ENCODE measurements at places on chromosomes 16 and 17.

GRCh38 chr17:62949036-62949435, 17.0 kb upstream of the TANC2 start:
- DNase-seq = no peak

- DNase-seq = no peak
These were observed 68.6 kb downstream of the CCT6B start for GRCh38 chr17:34892461-34893249.

- peak; percentile 96 for DNase-seq
These were observed 28.5 kb downstream of the ARHGAP17 start for GRCh38 chr16:24986512-24987303.

GRCh38 chr16:60367739-60368138, 1633.6 kb upstream of the GOT2 start:
- no peak for DNase-seq

- no peak for DNase-seq
These were observed 18.7 kb downstream of the HLF start for GRCh38 chr17:55283256-55283965.

GRCh38 chr17:16925461-16926060, 46.4 kb downstream of the TNFRSF13B start:
- DNase-seq = no peak

GRCh38 chr17:60087882-60088669, 9.4 kb upstream of the HEATR6 start:
- peak; percentile 76 for DNase-seq

DNA sequence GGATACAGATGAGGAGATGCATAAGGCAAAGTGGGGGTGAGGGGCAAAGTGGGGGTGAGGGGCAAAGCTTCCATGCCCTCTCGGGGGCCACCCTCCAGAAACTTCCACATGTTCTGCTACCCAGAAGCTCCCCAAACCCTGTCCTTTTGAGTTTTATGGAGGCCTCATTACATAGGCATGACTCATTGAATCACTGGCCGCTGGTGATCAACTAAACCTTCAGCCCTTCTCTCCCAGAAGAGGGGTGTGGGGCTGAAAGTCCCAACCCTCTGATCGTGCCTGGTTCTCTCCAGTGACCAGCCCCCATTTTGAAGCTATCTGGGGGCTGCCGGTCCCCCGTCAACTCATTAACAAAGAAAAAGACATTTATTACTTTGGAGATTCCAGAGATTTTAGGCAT, 27.5 kb downstream of the ITGAE start:
- DNase-seq = peak; percentile 20

GRCh38 chr16:64147941-64148340, 973.9 kb downstream of the CDH11 start:
- no peak for DNase-seq

GRCh38 chr17:48240122-48240521, 132.6 kb downstream of the SNX11 start:
- DNase-seq = peak; percentile 18

DNA sequence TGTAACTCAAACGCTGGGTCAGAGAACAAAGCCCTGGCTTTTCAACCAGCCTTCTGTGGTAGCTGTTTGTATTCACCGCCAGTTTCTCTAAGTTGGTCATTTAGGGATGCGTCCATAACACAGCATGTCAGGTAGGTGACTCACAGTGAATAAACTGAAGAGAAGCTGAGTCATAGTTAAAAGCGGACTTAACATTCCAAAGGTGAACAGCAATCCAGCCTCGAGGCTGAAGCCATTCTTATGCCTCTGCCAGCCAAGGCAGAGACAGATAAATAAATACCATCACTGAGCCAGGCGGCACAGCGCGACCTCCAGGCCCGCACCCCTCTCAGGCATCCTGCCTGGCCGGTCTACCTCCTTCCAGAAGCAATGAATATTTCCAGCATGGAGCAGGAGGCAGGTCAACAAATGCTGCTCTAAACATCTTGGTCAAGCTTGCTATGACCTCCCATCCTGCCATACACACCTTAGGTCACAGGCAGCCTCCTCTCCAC, 12.4 kb upstream of the CACNG4 start:
- peak; percentile 87 for DNase-seq

GRCh38 chr17:68599552-68600066, 1.6 kb downstream of the FAM20A start:
- DNase-seq = no peak

- DNase-seq = no peak
These were observed 2.4 kb downstream of the WSCD1 start for GRCh38 chr17:6072611-6073010.

GRCh38 chr16:27417047-27417671, 15.2 kb downstream of the IL21R start:
- no peak for DNase-seq

GRCh38 chr17:40322358-40323315, 13.7 kb downstream of the RARA start:
- peak; percentile 93 for DNase-seq

DNA sequence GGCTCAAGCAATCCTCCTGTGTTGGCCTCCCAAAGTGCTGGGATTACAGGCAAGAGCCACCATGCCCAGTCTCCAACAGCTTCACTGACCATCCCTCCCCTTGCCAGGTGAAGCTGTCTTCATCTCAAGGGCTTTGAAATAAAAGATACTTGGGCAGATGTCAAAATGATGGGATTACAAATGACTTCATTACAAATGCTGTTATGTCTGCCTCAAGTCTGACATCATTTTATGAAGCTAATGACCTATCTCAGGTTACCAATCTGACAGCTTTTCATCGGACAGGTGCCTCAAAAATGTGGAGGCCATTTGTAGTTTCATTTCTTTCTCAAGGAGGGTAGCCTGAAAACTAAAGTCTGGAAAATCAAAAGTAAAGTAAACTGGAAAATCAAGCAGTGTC, 323.7 kb upstream of the TBX2 start:
- no peak for DNase-seq

DNA sequence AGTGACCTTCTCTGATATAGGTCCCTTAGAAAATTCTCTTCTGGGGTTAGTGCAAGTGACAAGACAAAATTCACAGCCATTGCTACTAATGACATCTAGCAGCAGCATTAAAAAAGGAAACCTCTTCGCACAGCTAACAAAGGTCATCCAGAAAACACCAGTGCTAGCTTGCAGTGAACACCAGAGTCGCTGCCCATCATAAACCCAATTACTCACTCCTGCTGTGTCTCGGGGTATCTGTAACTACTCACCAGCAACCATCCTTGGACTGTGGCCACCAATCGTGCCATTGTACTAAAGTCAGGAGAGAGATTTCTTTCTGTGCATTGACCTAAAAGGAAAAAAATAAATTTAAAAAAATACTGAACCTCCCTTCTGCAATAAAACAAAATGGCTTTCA, 1494.7 kb upstream of the CDH8 start:
- no peak for DNase-seq

GRCh38 chr17:33766721-33767120, 473.6 kb upstream of the ASIC2 start:
- no peak for DNase-seq

- peak; percentile 20 for DNase-seq
These were observed 3.1 kb upstream of the TEX19 start for GRCh38 chr17:82355770-82356427.

GRCh38 chr16:1548233-1548632, 14.8 kb downstream of the TMEM204 start:
- peak; percentile 41 for DNase-seq

DNA sequence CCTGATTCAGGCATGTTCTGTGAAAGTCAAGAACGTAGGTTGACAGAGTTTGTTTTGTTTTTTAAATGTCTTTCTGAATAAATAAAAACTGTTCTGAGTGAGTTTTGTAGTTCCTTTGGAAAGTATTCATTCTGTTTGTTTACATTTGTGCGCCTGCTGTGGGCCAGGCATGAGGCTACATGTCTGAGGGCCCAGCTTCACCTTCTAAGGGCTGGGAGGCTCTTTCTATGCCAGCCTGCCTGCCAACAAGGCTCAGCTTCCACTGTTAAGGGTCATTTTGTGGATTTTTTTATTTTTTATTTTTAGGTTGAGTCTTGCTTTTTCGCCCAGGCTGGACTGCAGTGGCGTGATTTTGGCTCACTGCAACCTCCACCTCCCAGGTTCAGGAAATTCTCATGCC, 6.1 kb downstream of the WWOX start:
- DNase-seq = no peak

- DNase-seq = no peak
These were observed 64.0 kb upstream of the FOXF1 start for GRCh38 chr16:86446279-86446678.

- no peak for DNase-seq
These were observed 43.5 kb downstream of the PKD1 start for GRCh38 chr16:2092256-2092620.

DNA sequence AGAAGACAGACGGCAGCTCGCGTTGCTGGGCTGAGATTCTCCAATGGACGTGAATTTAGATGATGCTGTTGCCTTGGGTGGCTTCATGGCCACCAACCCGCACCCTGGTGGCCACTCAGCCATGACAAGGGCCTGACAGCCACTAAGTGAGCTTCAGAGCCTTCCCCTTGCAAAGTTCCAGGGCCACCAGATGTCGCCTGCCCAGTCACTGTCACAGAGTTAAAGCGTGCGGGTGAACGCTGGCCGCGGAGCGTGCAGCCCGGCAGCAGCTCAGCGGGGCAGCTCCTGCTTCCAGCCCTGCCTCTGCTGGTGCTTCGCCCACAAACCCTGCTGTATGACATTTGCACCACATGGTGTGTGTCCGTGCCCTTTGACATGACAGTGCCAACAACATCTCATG, 13.3 kb upstream of the KREMEN2 start:
- DNase-seq = no peak

- no peak for DNase-seq
These were observed 244.1 kb downstream of the PHKB start for GRCh38 chr16:47705266-47705665.

DNA sequence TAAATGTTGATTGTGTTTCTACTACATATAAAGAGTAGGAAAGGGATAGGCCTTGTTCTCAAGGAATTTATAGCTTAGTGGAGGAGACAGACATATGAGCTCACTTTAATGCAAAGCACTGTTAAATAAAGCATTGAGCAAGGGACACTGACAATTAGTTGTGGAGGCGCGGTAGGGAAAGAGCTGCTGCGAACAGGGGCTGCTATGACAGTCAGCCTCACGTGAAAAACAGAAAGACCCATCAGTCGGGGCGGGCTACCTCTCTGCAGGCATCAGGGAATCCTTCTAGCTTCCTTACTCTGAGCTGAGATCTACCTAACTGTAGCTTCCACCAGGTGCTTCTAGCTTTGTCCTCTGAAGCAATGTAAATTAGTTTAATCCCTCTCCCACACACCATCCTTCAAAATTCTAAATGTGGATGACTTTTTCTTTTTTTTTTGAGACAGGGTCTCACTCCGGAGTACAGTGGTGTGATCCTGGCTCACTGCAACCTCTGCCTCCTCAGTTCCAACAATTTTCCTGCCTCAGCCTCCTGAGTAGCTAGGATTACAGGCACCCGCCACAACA, 129.9 kb upstream of the ZFHX3 start:
- DNase-seq = no peak

GRCh38 chr17:62652251-62653001, 25.0 kb downstream of the MRC2 start:
- peak; percentile 69 for DNase-seq

DNA sequence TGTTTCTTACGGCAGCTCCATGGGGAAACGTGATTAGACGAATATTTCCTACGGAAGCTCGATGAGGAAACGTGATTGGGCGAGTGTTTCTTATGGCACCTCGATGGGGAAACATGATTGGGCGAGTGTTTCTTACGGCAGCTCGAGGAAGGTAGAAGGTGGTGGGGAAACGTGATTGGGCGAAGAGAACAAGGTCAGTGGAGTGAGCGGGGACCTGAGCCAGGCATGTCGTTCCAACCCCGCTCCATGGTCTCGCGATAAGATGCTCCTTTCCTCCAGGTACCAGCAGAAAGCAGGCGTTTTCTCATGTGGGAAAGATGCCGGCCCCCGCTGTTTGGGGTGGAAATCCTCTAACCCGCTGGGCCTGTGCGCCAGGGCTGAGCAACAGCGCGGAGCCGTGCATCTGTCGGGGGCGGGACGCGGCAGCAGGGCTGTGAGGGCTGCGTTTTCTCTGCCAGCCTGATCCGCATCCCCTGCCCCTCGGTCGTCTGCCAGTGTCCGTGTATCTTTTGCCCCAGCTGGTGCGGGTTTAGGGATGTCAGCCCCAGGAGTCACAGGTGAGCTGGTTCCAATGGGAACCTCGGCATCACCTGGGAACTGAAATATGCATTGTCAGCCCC, 25.6 kb upstream of the DOC2B start:
- no peak for DNase-seq

- DNase-seq = no peak
These were observed 5.5 kb upstream of the HASPIN start for GRCh38 chr17:3718201-3718600.

DNA sequence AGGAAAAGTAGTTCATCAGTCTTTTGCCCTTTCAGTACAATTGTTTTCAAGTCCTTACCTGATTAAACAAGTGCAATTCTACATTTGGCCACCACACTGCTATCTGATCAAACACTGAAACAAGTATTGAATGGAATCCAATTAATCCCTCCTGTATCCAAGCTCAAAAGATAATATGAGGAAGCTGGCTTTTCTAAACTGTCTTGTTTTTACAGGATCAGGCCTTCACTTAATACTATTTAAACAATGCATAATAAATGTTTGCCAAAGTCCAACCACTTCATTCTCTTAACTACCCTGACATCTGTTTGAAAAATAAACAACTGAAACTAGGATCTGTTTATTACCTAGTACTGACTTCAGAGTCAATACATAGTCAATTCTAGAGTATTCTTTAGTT, 131.6 kb downstream of the MRTFB start:
- DNase-seq = peak; percentile 22

- DNase-seq = no peak
These were observed 612.9 kb downstream of the MAF start for GRCh38 chr16:78987666-78988065.

DNA sequence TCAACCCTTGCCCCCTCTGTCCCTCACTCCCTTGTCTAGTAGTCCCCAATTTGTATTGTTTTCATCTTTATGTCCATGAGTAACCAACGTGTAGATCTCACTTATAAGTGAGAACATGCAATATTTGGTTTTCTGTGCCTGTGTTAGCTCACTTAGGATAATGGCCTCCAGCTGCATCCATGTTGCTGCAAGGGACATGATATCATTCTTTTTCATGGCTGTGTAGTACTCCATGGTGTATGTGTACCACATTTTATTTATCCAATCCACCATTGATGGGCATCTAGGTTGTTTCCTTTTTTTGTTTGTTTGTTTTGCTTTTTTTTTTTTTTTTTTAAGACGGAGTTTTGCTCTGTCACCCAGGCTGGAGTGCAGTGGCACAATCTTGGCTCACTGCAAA, 63.0 kb upstream of the HS3ST4 start:
- DNase-seq = no peak

- no peak for DNase-seq
These were observed 22.2 kb downstream of the CLEC19A start for GRCh38 chr16:19307587-19308241.
